ENCODE measurements at places on chromosomes 2 and 18. TPM values are rescaled to one million over a fixed set of nuclear protein-coding genes. Genes with fewer than 3 reads are reported as not detected.
A peak's percentile ranks its signal among the peaks of the same experiment; 100 is the strongest.

Gene IL1R2
- 0.28 TPM for total RNA-seq

Gene FAM161A
- 6.0 TPM for total RNA-seq

Gene CFC1
- not detected for total RNA-seq

Gene AQP12A
- not detected for total RNA-seq

Gene SLC40A1
- 3.0 TPM for total RNA-seq

Gene CAPN13
- total RNA-seq = not detected

DNA sequence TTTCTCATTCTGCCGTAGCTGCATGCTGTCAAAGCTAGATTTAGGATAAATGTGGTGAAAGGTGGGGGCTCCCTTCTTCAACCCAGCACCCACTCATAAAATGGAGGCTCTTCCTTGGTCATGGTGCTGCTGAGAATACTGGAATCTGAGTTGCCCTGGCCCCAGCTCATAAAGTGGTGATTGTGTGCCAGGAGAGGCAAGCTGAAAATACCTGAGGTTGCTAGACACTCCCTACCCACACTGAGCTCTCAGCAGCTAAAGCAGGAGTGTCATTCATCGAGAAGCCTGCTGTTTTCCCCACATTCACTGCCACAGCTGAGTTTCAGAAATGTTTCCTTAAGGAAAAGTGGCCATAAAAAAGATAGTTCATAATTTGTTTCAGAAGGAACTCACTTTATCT, 297.1 kb upstream of the RBMS1 start:
- no peak overlapping the region for H3K4me3 ChIP-seq
- DNase-seq = no peak
- H3K27ac ChIP-seq = no peak overlapping the region
- no peaks in the 10 kb centered on the region for H3K27me3 ChIP-seq
- H3K4me1 ChIP-seq = no peaks in the 10 kb centered on the region
- H3K36me3 ChIP-seq = no peaks in the 10 kb centered on the region

DNA sequence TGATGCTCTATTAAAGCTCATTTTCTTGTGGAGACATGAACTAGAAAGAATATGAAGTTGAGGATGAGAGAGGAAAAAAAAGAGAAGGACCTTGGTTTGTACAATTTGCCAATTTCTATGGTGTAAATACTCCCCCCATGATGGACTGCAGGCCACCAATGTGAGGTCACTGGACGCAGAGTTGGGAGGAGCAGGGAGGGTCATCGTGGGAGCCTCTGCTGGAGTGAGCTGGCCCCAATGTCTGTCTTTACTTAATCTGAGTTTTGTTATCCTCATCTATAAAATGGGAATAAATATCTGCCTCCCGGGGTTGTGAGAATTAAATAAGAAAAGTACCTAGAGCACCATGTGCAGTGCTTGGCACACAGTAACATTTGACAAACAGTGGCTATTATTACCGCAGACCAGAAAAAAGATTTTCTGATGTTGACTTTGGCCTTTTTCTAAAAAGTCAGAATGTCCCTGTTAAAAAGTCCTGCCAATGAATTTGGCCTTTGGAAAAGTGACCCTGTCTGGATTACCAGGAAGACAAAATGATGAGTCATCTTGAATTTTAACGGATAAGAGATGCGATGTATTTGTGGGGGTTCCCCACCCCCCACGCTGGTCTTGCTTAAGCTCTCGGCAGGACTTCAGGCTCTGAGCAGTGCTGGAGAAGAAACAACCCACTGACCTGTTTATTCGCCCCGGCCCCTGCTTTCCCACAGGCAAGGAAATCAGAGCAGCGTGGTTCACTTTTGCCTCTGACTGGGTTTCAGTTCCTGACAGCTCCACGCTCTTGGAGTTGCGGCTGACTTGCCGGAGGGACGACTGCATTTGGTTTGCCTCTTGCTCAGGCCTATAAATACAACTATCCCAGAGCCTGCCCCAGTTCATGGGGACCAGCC, 50.3 kb upstream of the FOSL2 start:
- peaks cover 3% of the 10 kb centered on the region for H3K36me3 ChIP-seq
- no peaks in the 10 kb centered on the region for H3K27me3 ChIP-seq
- peaks cover 3% of the 10 kb centered on the region for H3K4me1 ChIP-seq
- no peak overlapping the region for H3K27ac ChIP-seq
- no peak for DNase-seq

- H3K4me3 ChIP-seq = no peak overlapping the region
- H3K27me3 ChIP-seq = no peaks in the 10 kb centered on the region
- H3K4me1 ChIP-seq = no peaks in the 10 kb centered on the region
- no peak overlapping the region for H3K27ac ChIP-seq
- no peaks in the 10 kb centered on the region for H3K36me3 ChIP-seq
- no peak for DNase-seq
These were observed 409.8 kb downstream of the NCKAP5 start for GRCh38 chr2:133158442-133158841.

DNA sequence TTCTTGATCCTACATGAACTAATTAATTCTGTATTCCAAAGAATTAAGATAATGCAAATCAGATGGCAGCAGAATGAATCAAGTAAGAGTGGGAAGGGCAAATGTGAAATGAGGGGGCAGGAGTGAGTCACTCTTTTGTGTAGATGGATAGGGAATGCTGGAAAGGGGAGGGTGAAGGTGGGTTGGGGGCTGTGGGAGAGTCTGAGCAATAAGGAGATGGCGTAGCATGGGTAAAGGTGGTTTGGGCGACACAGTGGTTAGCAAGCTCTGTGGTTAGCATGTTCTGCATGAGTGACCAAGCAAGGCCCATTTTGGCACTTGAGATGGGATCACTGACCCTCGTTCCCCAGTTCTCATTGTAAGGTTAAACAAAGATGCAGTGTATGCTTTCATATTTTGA, 20.4 kb downstream of the GPD2 start:
- H3K4me1 ChIP-seq = peaks cover 24% of the 10 kb centered on the region
- peaks cover 26% of the 10 kb centered on the region for H3K36me3 ChIP-seq

DNA sequence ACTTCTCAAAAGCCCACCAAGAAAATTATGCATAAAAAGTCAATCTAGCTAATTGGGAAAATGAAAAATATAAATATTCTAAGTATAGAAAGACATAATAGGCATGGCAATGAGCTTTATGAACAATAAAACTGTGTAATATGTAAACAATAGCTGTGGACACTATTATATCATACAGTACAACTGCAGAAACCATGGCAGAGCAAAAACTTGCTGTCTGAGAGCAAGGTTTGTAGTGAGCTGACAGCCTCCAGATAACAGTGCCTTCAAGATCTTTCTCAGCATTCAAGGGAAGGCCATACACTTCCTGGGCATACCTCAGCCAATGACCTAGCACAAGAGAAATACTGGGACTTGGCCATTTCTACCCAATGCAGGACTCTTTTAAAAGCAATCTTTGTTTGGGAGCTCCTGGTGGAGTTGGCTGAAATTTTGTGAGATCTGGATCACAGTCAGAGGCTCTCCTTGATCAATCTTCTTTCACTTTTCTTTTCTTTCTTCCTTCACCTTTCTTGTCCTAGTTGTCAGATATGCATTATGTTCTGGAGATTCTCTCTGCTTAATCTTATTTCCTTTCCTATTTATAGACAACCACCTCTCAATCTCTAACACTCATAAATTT, 427.2 kb upstream of the UBE2E3 start:
- no peaks in the 10 kb centered on the region for H3K36me3 ChIP-seq
- H3K4me1 ChIP-seq = no peaks in the 10 kb centered on the region
- H3K4me3 ChIP-seq = no peak overlapping the region
- H3K27ac ChIP-seq = no peak overlapping the region

DNA sequence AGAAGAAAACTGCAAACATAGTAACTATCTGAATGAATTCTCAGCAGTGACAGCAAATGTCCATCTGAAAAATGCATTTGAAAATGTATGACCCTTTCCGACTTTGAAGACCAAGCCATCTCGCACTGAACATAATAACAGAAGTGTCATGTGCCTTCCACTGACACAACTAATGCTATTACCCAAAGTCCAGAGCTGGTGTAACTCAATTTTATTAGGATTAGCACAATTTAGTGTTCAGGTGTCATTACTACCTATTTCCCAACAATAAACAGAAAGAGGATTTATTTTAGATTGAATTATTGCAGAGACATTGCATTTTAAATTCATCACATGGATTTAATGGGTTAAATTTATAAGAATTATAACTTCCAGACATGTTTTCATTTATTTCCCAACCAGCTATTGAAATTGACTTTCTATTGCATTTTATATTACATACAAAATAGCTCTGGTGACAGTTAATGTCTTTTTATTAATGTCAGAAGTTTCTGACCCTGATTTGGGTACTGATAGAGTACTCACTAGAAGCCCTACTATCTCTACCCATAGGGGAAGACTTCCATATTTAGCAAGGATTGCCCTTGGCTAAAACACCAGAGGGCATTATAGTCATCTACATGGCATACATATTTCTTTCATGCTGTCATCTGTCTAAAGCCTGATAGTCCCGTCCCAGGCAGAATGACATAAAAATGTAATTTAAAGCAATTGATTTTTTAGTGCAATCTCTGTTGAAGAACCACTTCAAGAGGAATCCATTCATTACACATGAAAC, 7.0 kb upstream of the STK39 start:
- H3K36me3 ChIP-seq = peaks cover 1% of the 10 kb centered on the region
- peaks cover 3% of the 10 kb centered on the region for H3K27me3 ChIP-seq
- H3K27ac ChIP-seq = no peak overlapping the region
- H3K4me3 ChIP-seq = no peak overlapping the region

GRCh38 chr2:180128861-180129260, 121.8 kb upstream of the CWC22 start:
- DNase-seq = no peak
- no peak overlapping the region for H3K4me3 ChIP-seq
- peaks cover 2% of the 10 kb centered on the region for H3K4me1 ChIP-seq
- H3K27ac ChIP-seq = no peak overlapping the region
- peaks cover 23% of the 10 kb centered on the region for H3K27me3 ChIP-seq

GRCh38 chr2:156470975-156471583, 34.9 kb downstream of the GPD2 start:
- no peak overlapping the region for H3K27ac ChIP-seq
- DNase-seq = no peak
- no peaks in the 10 kb centered on the region for H3K27me3 ChIP-seq
- no peak overlapping the region for H3K4me3 ChIP-seq
- peaks cover 35% of the 10 kb centered on the region for H3K4me1 ChIP-seq

GRCh38 chr2:51650769-51651168, 618.8 kb upstream of the NRXN1 start:
- H3K4me3 ChIP-seq = no peak overlapping the region
- H3K27ac ChIP-seq = no peak overlapping the region
- H3K4me1 ChIP-seq = no peaks in the 10 kb centered on the region
- no peak for DNase-seq
- no peaks in the 10 kb centered on the region for H3K36me3 ChIP-seq

GRCh38 chr2:215668378-215668775, 232.5 kb upstream of the FN1 start:
- no peak overlapping the region for H3K27ac ChIP-seq
- H3K27me3 ChIP-seq = no peaks in the 10 kb centered on the region
- no peak overlapping the region for H3K4me3 ChIP-seq

GRCh38 chr2:201466050-201466675, 14.6 kb downstream of the STRADB start:
- H3K4me1 ChIP-seq = peaks cover 7% of the 10 kb centered on the region
- H3K4me3 ChIP-seq = no peak overlapping the region
- H3K27me3 ChIP-seq = no peaks in the 10 kb centered on the region
- H3K27ac ChIP-seq = no peak overlapping the region
- no peak for DNase-seq
- peaks cover 43% of the 10 kb centered on the region for H3K36me3 ChIP-seq

DNA sequence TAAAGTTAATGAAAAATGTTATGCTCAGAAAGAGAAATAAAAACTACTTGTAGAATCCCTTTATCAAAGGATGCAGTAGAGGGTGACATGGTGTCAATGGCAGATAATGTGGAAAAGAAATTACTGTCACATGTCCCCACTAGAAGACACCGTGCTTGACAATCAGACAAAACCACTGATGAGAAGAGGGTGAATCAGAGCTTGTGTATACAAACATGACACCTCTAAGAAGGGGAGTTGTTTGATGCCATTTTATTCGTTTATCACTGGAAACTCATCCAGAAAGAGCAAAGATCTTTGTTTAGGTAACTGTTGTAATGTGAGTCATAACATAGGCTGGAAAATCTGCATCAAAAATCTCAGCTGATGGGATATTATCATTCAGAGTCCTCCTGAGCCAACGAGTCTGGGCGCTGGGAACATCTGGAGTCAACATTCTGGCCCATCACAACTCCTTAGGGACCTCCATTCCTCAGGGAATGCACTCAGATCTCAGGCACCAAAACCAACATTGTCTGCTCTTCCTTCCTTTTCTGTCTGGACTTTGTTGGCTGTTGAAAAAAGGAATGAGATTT, 49.5 kb upstream of the RAB12 start:
- H3K36me3 ChIP-seq = no peaks in the 10 kb centered on the region
- H3K4me3 ChIP-seq = no peak overlapping the region
- H3K27me3 ChIP-seq = peaks cover 4% of the 10 kb centered on the region
- H3K4me1 ChIP-seq = no peaks in the 10 kb centered on the region
- DNase-seq = no peak
- H3K27ac ChIP-seq = no peak overlapping the region

DNA sequence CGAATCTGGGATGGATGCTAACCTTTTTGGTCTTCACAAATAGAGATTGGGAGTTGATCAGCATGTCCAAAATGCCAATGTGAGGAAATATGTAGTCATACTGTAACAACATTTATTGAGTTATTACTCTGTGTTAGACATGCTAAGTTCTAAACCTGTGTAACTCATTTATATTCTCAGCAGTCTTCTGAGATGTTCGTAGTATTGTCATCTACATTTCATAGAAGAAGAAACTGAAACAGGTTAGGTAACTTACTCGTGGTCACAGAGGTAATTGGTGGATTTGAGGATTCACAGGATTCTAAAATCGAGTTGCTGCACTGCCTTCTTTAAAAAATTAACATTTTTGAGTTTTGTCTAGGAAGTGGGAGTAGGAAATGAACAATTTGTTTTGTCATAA, 162.1 kb downstream of the UBE2E3 start:
- H3K36me3 ChIP-seq = peaks cover 26% of the 10 kb centered on the region
- H3K27ac ChIP-seq = peak overlapping the region; percentile 95

- H3K36me3 ChIP-seq = no peaks in the 10 kb centered on the region
- H3K27ac ChIP-seq = no peak overlapping the region
- no peak overlapping the region for H3K4me3 ChIP-seq
These were observed 1308.2 kb upstream of the NRXN1 start for GRCh38 chr2:52340171-52340570.

GRCh38 chr2:205377324-205377723, 305.0 kb upstream of the NRP2 start:
- no peak overlapping the region for H3K4me3 ChIP-seq
- H3K36me3 ChIP-seq = no peaks in the 10 kb centered on the region
- no peak for DNase-seq

- no peaks in the 10 kb centered on the region for H3K27me3 ChIP-seq
- H3K4me1 ChIP-seq = no peaks in the 10 kb centered on the region
- H3K36me3 ChIP-seq = no peaks in the 10 kb centered on the region
- no peak overlapping the region for H3K27ac ChIP-seq
These were observed 558.9 kb upstream of the PKDCC start for GRCh38 chr2:41488888-41489287.

Measured in activated naive CD8-positive, alpha-beta T cell treated with anti-CD3 and anti-CD28 coated beads for 36 hours (primary cell).